NCI-H1092 treated with DMSO at 0.1 percent for 48 hours (cell line): ENCODE measurements at places on chromosomes 7 and 10.
A peak's percentile ranks its signal among the peaks of the same experiment; 100 is the strongest.

GRCh38 chr7:137040745-137041144, 172.3 kb downstream of the CHRM2 start:
- DNase-seq = no peak

DNA sequence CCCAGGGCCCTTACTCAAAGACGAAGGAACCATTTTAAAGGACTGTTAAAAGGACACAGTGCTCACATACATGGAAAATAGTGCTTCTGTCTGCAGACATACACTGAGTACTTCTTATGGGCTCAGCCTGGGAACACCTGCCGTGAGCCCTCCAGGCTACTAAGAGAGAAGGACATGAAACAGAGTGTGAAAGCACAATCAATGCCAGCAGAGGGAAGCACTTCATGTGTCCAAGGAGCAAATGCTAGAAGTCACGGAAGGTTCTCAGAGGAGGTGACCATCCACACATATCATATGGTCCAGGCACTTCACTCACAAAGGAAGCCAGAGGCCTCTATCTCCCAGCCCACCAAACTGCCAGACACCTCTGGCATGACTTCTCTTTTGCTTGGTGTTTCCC, 15.5 kb downstream of the ELMO1 start:
- no peak for DNase-seq

GRCh38 chr7:75966190-75966961, 28.0 kb downstream of the TMEM120A start:
- peak; percentile 89 for DNase-seq

- no peak for DNase-seq
Observed at GRCh38 chr10:126131341-126131740, 235.0 kb downstream of the FANK1 start.

DNA sequence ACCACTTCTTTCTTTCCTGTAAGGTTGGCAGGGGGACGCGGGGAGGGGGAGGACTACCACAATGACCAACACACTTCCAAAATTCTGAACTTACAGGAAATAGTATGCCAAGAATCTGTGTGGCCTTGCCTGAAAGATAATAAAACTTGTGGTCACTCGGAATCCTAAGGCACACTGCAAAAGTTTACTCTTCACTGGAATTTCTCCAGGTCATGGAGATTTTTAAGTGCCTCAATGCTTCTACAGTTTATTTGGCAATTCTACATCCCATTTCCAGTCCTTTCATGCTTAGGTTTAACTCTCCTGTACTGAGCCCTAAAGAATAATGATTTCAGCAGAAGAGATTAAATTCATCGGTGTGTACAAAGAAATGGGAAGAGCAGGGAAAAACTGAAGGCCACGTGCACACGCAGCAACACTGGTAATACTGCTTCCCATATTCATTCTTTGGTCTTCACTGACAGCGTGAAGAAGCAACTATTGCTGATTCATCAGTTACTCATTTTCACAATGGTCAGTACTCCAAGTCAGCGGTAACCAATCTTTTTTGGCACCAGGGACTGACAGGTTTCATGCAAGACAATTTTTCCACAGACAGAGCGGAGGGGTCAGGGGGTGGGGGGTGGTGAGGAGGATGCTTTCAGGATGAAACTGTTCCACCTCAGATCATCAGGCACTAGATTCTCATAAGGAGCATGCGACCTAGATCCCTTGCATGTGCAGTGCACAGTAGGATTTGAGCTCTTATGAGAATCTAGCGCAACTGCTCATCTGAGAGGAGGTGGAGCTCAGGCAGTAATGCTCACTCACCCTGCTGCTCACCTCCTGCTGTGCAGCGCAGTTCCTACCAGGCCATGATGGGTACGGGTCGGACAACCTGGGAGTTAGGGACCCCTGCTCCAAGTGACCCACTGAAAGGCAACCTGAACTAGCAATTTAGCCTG, 9.8 kb downstream of the LARP4B start:
- no peak for DNase-seq

DNA sequence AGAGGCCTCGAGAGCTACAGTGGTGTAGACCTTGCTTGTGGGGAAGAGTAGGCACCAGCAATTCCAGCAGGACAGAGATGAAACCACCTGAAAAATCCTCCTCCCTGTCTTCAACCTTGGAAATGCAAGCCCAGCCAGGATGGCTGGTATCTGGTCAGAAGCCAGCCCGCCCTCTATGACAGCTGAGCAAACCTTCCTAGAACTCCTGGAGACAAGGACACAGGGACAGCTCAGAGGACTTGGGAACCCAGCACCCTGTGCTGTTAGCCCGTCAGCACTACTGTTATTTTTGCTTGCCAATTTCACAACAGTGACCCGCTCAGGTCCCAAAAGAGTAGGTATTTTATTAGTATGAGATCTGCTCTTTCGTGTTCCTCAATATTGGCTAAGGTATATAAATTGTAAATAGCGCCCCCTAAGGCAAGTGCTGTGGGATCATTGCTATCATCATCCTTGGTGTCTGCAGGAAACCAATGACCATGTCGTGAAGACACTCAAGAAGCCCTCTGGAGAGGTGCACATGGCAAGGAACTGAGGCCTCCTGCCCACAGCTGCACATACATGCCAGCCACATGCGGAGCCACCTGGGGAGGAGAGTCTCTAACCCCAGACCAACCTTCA, 156.5 kb upstream of the CHST15 start:
- DNase-seq = no peak

DNA sequence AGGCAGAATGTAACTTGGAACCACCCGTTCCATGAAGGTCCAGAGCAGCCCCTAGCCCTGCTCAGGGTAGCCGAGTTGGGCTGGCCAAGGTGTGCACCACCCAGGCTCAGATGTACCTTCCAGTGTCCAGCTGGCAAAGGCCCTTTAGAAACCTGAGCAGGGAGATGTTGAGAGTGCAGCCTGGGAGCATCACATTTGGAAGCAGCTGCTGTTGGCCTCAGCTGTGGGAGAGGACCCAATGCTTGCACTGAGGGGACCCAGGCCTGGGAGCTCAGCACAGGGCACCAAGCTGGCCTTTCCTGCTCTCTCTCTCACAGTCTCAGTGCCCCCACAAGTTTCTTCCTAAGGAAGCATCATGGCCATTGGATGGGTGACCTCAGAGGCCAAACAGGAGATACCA, 33.5 kb downstream of the ANXA8 start:
- DNase-seq = no peak

GRCh38 chr10:95640891-95641315, 15.6 kb downstream of the ALDH18A1 start:
- no peak for DNase-seq

- DNase-seq = no peak
Observed at GRCh38 chr7:112398534-112398933, 51.7 kb upstream of the IFRD1 start.

- no peak for DNase-seq
Observed at GRCh38 chr7:72278550-72278949, 133.6 kb downstream of the CALN1 start.

- no peak for DNase-seq
Observed at GRCh38 chr10:125521721-125522680, 161.0 kb downstream of the TEX36 start.
